Activated CD8-positive, alpha-beta memory T cell treated with anti-CD3 and anti-CD28 coated beads for 4 hours (primary cell): ENCODE measurements at places on chromosomes 3 and 15.

- DNase-seq = no peak
These were observed 7.3 kb upstream of the TRPM1 start for GRCh38 chr15:31108836-31109235.

DNA sequence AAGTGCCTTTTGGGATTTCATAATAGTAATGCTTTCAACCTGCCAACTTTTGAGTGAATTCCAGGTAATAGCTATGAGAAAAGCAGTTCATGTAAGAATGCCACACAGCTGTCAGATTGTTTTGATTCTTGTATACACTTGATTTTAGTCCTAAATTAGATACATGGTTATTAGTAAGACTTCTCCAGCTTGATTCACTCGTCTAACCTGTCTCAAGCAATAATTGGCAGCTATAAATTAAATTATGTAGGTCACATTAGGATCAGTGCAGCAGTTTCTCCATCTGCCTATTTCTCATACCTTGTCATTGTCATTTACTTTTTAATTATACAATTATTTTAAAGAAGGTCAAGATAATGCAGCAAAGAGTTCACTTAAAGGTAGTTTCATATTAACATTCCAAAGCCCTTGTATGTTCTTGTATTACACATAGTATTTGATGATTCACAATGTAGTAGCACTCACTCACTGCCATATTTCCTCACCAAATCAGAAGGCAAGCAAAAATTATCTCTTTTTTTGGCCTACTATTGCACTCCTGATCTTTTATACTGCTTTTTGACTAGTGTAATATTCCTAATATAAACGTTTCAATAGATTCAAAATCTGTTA lies 10.9 kb upstream of the CRYBG3 start:
- DNase-seq = no peak

DNA sequence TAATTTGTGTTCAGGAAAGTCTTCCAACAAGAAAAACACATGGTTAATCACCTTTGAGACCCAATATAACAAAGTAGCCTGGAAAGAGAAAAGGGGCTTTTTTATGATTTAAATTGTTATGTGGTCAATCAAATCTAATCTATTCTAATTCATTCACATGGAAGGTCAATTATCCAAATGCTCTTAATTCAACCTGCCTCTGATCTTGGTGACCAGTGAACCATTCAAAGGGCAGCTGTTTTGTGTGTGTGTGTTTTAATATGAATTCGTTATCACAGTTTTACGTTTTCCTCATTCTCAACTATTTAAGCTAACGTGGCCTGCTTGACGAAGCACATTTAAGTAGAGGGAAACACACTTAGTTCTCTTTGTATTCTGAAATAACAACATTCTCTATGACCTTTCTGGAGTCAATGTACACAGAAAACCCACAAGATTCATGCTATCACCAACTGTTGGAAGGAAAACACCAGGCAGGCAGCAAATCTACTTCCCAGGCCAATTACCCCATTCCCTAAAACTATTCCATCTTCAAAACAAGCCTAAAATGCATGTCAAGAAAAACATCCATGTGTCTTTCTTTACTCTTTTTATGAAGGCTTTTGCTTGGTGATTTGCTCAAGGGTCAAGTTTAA lies 195.4 kb downstream of the SUCLG2 start:
- DNase-seq = no peak

DNA sequence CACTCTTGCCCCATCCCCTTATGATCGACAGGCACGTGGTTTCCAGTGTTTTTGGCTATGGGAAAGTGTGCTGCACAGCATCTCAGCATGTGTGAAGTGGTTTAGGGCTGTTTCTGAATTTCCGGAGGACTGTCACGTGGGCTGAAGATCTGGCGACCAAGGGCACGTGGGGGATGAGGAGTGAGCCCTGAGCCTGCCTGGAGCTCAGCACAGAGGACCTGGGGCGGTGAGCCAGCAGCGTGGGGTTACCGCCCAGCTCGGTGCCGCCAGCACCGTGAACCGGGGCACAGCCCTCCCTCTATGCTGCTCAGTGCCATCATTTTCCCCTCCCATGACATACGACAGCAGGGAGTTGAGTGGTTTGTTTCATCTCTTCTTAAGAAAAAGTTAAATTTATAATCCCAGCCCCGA lies 150.2 kb downstream of the DNAJB8 start:
- DNase-seq = peak; percentile 28

DNA sequence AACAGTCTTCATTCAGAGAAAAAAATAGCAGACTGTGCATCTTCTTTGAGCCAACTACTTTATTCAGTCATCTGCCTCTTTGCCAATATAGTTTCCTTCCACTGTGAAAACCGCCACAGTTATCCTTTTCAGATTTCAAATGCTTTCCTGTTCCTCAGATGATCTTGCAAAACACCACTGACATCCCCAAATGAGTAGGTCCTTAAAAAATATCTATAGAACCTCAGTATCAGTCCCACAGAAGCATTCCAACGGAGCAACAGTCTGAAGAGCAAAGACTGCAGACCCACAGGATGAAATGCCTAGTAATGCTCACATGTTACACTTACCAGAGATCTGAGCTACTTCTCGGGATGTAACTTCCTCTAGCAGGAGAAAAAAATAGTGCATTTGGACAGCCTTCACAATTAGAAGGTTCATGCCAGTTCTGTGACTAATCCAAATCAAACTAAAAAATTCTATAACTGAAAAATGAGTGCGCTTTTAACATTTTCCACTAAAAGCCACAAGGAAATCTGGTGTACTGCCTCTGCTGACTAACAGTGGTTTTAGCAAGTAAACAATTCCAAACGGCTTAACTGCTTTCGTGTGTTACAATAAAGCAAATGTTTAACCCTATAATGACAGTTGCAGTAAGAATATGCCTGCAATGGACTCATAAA lies at the start of gene ANKRD28:
Gene ANKRD28 (minus strand): TSS at position 338 of the 662 bp plus-strand sequence. CDS start 1,458 bp downstream, outside the sequence.
- DNase-seq = no peak

- no peak for DNase-seq
These were observed 6.3 kb upstream of the ITPKA start for GRCh38 chr15:41487381-41487780.

- DNase-seq = no peak
These were observed 95.7 kb downstream of the SUCNR1 start for GRCh38 chr3:151969026-151969642.

- DNase-seq = no peak
These were observed 179.4 kb downstream of the RPLP1 start for GRCh38 chr15:69631978-69632377.

- DNase-seq = no peak
These were observed 236.8 kb downstream of the CACNA2D3 start for GRCh38 chr3:54358969-54359694.

DNA sequence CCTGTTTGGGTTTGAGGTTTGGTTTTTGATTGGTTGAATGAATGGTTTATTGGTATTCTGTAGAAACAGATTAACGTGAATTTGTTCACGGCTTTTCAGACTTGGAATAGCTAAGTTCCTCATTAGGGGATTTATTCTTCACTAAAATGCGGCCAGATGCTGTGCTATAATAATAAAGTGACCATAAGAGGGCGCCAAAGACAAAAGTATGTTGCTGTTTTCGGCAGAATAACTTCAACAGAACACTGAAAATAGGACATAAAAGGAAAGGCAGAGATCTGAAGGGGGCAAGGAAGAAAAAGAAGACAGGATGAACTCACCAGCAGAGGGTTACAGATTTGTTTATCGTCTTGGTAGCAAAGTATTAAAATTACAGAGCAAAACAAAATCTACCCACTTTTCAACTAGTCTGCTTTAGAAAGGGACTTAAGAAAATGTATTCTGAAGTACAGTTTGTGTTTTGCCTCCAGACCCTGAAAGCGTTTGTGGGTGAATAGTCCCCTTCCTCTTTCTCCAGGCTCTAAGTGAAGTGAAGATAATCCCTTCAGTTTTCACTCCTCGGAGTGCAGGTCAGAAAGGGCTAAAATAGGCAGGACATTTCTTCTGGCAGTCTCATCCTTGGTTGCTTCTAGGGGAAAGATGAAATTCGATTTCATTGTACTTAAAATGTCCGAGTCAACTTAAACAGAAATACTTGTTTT lies 147.6 kb downstream of the IL20RB start:
- DNase-seq = no peak

- no peak for DNase-seq
These were observed at the start of gene CD276 for GRCh38 chr15:73683777-73684580. CD276 (plus strand) TSS chr15:73684383; CDS start chr15:73699640, 15,257 bp downstream.

GRCh38 chr15:96693990-96694517 lies 363.6 kb downstream of the NR2F2 start:
- no peak for DNase-seq

- DNase-seq = no peak
These were observed 21.5 kb upstream of the CHD2 start for GRCh38 chr15:92878593-92879053.

DNA sequence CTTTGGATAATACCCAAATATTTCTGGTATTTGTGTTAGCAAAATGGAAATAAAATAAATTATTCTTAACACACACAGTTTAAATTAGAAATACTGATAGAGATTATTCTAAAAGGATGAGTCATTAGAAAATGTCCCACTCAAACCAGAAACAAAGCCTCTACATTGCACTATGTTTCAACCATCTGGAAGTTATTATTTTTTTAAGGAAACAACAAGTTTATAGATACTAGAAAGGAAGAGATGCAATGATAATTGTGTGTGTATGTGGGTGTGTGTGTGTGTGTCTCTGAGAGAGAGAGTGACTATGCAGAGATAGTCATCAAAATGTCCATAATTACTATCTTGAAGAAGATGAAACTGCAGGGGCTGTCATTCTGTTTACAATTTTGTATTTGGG lies 1340.5 kb downstream of the ROBO1 start:
- DNase-seq = no peak

DNA sequence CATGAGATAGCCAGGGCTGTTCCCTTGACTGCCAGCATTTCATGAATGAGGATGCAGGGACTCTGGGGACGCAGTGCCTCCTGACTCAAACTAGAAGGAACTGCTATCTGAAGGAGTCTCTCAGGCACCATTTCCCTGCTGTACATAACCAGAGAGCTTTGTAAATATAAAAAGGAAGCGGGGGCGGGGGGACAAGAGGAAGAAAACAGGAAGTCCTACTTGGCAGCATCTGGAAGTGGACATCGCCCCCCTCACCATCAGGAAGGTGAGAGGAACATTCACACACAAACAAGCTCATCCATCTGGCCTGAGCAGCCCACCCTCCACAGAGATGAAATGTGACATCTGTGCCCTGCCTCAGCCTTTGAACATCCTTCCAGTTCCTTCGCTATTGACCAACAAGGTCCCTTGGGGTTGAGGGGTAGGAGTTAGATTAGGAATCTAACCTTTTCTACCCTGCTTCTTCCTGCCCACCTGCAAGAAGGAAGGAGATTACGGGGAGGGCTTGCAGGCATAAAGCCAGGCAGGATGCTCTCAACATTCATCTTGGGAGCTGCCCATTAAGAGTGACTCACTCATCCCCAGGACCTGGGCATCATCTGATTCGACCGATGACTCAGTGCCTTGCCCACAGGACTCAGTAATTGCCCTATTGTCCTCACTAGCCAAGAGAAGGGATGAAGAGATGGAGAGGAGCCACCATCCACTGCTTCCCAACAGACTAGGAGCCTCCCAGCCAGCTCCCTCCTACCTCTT lies 31.9 kb downstream of the SH3BP5 start:
- no peak for DNase-seq
